ENCODE measurements at places on chromosomes 6 and 20.

GRCh38 chr6:209432-210103 is 82.7 kb upstream of the DUSP22 start:
- no peak for DNase-seq

DNA sequence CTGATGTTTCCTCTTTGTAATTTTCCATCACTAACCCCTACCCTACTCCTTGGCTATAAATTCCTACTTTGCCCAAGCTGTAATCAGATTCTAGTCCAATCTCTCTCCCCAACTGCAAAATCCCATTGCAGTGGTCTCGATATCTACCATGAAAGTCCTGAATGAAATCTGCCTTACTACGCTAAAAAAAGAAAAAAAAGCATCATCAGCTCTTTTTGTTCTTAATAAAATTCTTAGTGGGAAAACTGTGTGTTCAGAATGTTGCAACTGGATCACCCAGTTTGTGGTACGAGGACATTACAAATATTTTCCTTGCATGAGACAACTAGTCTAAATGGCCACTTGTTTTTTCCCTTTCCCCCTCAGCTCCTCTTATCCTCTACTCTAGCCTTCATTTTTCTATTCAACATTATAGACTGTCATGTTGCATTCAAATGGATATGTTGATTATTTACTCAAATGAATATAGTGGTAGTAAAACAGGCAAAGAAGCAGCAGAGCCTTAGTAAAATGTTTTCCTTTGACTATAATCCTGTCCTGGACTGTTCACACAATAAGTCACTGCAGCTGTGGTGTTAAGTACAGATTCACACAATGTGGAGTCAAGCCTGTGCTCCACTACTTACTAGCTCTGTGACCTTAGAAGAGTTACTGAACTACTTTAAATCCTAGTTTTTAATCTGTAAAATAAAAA is 527.1 kb upstream of the MARCKS start:
- no peak for DNase-seq

GRCh38 chr6:72238900-72239299 is 352.6 kb downstream of the RIMS1 start:
- DNase-seq, result no peak

DNA sequence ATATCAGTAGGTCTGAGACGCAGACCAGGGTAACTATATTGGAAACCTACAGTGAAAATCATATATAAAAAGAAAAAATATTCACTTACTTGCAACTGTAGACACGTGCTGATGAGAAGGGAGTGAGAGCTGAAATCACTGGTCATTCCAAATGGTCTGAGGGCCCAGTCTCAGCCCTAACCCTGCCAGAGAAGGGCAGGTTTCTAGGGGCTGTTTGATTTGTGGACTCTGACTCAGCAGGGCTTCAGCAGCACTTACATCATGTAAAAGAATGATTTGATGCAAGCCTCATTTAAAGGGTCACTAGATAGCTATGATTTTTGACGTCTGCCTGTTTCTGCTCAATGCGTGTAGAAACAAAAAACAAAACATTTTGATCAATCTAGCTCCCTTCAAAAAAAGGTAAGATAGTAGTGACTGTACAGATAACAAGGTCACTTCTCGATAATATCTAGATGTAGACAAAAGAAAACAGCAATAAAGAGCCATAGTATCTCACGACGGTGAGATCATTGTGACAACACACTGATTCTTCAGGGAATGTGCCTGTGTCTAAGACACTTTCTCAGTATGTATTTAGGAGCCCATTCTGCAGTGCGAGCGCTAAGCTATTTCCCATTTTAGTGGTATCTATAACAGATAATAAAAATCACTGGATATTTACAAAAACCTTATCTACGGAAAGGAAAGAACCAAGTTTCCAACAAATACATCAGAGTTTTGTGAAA is 307.2 kb downstream of the HIVEP2 start:
- DNase-seq, result no peak

DNA sequence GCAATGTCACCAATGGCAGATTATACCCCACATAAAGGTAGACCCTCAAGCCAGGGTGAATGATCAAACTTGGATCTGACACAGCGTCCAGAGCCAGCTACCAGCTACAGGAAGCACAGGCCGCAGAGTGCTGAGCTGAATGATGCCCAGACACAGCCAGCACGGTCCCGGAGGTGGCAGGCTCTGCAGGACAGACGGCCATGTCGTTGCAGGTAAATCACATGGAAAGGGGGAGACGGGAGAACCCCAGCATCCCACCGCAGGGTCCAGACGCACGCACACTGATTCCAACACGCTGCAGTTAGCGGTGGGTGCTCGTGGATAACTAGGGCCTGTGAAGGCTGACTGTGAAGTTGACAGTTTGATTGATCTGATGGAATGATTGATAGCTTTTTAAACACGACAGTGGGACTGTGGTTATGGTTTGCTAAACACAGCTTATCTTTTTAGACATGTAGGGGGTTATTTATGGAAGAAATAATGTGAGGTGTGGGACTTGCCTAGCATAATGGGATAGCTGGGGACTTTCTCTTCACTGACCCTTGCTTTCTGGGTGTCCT is 228.5 kb downstream of the ERMARD start:
- DNase-seq, result no peak

DNA sequence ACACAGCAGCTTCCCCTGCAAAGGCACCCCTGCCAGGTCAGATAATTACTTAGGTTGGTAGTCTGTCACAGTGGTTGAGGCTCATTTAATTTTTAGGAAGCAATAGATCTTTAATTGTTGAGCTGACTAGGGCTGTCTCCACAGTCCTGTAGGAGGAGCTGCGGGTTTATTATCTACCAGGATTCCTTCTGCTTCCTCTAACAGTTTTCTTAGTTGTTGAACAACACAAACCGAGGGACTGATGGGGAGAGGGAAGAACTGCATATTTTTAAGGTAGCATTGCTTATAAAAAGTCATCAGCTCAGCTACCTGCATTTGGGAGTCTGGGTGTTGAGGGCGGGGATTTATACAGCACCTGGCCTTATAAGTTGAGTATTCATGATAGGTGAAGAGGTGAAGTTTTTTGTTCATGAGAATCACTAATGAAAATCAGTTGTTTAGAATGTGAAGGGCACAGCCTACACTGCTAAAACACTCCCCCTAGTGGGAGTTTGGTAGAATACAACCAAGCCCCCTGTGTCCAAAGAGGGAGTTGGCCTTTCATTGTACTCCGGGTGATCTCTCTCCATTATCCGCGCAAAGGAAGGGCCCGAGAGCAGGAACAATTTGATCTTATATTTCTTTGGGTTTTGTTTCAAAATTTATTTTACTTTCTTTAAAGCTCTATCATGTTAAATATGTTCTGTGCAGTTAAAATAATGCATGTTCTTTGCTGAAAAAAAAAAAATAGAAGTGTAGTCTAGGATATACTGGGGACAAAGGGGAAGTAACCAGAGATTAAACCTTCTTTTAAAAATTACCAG is 69.6 kb downstream of the SSR1 start:
- DNase-seq, result peak; percentile 79

DNA sequence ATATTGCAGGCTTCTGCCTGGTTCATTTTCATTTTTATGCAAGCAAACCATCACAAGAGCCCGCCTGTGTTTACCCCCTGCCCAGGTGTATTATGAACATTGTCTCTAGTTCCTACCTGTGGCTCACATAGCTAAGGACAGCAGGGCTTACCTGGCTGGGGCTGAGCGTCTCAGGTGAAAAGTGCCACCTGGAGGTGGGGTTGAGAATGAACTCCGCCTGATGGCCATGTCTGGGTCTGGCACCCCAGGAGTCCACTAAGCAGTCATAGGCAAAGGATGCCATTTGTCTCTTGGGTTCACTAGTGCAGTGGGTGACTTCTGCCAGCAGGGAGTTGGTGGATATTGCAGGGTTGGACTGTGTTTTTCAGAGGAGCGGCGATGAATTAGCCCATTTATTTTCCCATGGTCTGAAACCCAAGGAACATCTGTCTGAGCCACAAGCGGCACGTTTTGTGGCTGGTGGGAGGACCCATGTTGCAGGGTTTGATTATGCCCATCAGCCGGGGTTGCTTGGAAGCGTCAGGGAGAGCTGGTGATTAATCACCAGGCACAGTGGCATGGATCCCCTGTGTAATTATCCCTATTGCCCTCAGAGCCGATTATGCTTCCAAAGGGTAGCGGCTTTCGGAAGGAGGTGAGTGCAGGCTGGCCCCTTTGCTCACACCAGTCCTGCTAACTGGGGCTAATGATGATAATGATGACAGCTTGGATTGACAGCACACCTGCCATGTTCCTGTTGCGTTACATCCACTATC is 92.1 kb downstream of the CDH26 start:
- no peak for DNase-seq

DNA sequence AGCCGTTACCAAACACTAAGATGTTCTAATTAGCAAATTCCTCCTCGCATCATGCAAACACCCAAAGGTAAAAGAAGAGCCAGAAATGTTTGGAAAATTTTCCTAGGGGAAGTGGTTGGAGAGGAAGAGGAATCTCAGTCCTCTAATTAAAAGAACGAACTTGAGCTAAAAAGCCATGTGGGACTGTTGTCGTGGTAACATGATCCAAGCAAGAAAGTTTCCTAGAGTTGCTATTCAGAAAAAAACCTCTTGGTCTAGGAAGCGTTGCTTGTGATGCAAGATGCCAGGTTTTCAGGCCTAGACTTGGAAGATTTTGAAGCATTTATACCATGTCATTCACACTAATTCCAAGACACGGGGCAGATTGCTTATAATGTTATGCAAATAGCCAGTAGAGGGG is 106.8 kb upstream of the DOK5 start:
- no peak for DNase-seq

DNA sequence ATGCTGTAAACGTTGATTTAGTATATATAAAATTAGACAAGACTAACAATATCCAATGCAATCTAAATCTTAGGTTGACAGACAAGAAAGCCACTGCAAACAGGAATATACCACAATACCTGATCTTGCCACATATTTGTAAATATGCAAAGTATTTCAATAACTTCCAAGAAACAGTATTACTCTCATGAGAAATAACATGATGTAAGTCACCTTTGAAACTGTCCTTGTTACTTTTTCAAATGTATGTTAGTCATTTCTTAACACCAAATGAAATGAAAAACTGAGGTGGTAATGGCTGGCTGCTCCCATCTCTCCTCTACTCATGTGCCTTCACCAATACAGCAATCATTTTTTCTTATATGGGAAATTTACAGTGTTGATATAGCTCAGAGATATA is 118.7 kb downstream of the ATG5 start:
- DNase-seq, result no peak

GRCh38 chr6:80126657-80127345 is 20.3 kb downstream of the BCKDHB start:
- DNase-seq, result no peak

DNA sequence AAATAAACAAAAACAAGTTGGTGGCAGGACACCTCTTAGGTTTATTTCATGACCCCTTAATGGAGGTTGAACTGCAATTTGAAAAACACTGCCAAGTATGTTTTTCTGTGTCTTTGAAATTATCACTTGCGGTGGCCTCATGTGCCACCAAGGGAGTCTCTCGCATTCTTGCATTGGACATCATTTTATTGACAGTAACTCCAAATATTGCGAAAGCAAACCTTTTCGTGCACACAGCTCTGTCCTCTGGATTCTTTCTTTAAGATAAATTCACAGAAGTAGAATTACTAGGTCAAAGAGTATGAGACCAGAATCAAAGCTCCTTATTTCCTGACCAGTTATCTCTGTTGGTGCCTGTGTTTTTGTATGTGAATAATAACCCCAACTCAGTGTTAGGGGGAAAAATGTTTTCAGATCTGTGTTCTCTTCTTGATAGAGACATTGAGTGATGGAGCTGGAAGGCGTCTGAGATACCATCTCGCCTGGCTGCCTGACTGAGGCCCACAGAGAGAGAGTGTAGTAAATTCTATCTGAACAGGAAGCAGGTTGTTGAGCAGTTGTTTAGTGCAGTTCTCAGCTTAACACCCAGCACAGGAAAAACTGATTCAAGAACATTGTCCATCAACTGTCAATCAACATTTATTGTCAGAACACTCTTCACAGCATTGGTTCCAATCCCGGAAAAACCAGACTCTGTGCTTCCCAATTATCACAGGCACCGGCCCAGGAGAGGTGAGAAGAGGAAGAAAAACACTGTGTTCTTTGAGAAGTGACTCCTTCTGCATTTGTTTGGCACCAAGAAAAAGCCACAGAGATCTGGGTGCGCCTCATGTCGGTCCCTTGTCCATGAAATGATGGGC is 2.2 kb upstream of the CCDC167 start:
- DNase-seq, result no peak

DNA sequence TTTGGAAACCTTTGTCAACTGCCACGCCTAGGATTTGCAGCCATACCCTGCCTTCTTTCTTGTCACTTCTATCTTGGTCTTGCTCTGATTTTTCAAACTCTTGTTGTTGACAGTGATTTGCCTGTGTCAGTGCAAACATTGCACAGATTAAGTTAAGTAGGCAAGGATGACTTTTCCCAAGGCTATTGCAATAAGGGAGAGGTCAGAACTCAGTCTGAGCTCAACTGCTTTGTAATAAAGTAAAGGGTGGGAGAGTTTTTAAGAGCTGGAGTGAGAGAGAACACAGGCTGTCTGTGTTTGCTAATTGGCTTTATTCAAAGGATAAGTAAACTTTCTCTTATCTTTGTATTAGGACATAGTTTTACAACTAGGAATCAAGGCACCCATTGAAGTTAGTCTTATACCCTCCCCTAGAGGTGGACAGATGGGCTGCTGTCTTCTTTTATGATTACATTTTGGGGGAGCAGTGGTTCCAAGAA is 448.6 kb downstream of the PHF3 start:
- no peak for DNase-seq

DNA sequence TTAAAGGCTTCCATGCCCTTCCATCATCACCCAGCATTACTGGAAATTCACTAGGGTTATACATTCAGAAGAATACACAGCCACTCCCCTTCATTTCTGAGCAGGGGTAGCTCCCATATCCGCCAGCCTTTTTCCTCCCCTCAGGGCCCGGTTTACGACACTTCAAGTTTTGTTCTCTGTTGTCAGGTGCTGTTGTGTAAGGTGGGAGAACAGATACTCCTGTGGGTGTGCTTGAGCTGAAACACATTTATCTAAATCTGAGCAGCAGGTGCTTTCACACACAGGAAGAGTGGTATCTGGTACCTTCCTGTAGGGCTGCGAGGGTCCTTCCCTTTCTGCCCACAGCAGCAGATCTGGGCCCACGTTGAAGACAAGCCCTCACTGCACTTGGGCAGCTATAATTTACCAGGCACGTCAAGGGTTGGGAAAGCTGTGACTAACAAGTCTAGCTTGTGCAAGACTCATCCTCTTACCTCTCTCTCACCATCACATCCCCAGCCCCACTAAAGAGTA is 215.8 kb upstream of the RREB1 start:
- DNase-seq, result no peak

Data from AG08395 (cell line).